ENCODE measurements at places on chromosomes 4 and X.

- DNase-seq = no peak
These were observed at the start of gene GPR173 for GRCh38 chrX:53048169-53049126. Gene GPR173, plus strand, starts transcription at chrX:53048789. Its CDS starts 27,833 bp downstream, at chrX:53076622.

GRCh38 chrX:142446349-142446748 lies 241.3 kb upstream of the MAGEC2 start:
- no peak for DNase-seq

GRCh38 chr4:188639479-188640100 lies 500.3 kb downstream of the TRIML1 start:
- DNase-seq = no peak

DNA sequence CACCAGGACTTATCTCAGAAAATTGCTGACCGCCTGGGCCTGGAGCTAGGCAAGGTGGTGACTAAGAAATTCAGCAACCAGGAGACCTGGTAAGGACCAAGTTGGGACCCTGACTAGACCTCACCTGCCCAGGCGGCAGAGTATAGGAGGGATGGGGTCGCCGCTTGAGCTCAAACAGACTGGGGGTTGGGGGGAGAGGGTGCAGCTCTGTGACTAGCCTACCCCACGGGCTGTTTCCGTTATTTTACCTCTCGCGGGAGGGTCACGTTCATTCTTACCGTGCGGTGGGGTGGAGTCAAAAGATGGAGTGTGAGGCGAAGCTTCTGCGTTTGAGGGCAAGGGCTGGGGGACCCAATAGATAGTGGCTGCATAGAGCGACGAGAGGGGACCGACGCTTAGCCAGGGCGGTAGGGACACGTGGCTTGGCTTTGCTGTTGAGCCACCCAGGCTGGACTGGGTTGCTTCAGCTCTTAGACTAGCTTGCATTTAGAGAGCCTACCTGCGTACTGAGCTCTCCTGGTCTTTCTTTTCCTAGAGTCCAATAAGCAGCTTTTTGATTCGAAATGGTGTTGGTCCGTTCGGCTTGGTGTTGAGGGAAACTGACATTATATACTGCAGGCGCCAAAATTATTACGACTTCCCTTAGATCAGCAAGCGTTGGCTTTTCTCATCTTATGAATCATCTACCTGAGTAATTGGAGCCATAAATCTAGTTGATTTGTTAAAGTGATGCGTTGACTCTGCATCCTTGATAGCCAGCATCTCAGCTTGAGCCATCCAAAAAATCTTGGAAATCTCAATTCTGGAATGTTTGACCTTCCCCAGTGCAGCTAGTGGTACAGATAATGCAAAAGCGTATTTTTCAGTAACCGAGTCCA lies 591 bp downstream of the PRPS1 start:
- peak; percentile 33 for DNase-seq

DNA sequence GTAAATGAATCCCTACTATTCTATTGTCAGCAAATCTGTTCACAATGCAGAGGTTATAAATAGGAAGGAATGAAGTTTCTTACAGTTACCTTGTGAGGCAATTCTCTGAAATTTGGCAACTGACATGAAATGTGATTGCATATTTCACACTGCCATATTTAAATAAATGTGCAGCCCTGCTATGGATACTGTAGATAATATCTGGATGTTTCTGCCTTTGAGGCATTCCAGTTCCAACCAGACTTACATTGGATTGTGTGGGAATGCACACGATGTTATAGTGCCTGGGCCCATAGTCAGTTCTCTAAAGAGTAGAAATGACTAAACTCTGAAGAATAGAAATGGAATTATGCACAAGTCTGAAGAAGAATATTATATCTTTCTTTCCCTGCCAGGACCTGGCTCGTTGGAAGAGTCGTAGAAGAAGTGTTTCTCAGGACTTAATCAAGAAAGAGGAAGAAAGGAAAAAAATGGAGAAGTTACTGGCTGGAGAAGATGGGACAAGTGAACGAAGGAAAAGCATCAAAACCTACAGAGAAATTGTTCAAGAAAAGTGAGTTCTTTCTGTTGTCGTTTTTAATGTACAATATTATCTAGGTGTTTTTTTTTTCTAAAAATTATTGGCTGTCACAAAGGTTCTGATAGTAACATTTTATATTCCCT lies 102.7 kb downstream of the PHOX2B start:
- DNase-seq = no peak

- DNase-seq = peak; percentile 67
These were observed 10.7 kb downstream of the KLHL8 start for GRCh38 chr4:87209696-87210095.

Measured in CD4-positive, alpha-beta T cell (primary cell).